RCC 7860 (cell line): ENCODE measurements at places on chromosomes 6 and 20.

DNA sequence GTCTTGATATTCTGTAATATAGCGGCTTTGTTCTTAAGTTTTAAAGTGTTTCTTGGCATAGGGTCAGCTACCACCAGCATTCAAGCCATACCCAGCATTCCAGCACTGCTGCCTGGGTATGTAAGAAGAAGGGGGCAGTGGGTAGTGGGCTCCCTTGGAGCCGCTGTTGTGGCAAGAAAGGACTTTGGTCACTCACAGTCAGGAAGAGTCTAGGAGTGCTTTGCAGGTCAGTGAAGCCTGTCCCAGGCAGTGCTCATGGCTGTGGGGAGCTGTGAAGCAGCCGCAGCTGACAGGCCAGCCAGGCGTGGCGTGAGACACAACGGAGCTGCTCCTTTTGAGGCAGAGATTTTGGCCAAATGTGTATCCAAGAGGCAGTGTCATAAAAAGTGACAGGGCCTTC is 512.0 kb downstream of the CDKAL1 start:
- peak; percentile 73 for DNase-seq

DNA sequence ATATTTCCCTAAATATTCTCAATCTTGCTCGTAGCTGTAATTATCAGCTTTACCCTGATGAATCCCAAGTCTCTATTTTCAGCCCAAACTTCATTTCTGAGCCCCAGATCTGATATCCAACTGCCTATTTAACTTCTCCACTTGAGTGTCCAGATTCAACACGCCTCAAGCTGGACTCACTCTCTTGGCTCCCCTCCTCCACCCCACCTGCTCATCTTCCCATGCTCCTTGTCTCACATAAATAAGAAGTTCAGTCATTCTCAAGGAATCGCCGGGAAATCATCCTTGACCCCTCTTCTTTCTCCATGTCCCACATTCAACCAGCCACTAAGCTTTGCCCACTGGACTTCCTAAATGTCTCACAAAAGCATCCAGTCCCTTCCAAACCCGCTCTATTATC is 89.9 kb upstream of the STMND1 start:
- DNase-seq = no peak

GRCh38 chr6:4130357-4130987 is 4.9 kb downstream of the ECI2 start:
- DNase-seq = no peak

- DNase-seq = peak; percentile 86
Observed at GRCh38 chr20:54140927-54141566, 32.7 kb downstream of the CYP24A1 start.

- DNase-seq = no peak
Observed at GRCh38 chr6:77318256-77318655, 145.0 kb downstream of the HTR1B start.

- no peak for DNase-seq
Observed at GRCh38 chr20:53718142-53719021, 124.7 kb upstream of the ZNF217 start.

- no peak for DNase-seq
Observed at GRCh38 chr6:126640921-126641320, 301.0 kb downstream of the CENPW start.

GRCh38 chr6:106475284-106475683 is 114.8 kb downstream of the CRYBG1 start:
- no peak for DNase-seq

DNA sequence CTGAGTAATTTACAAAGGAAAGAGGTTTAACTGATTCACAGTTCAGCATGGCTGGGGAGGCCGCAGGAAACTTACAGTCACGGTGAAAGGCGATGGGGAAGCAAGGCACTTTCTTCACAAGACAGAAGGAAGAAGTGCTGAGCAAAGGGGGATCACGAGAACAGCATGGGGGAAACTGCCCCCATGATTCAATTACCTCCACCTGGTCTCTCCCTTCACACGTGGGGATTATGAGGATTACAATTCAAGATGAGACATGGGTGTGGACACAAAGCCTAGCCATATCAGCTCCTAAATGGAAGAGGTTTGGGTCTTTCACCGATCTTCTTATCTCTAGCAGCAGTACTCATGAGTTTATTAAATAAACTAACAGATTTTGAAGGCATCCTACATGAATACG is 152.9 kb upstream of the RUNX2 start:
- DNase-seq = no peak

DNA sequence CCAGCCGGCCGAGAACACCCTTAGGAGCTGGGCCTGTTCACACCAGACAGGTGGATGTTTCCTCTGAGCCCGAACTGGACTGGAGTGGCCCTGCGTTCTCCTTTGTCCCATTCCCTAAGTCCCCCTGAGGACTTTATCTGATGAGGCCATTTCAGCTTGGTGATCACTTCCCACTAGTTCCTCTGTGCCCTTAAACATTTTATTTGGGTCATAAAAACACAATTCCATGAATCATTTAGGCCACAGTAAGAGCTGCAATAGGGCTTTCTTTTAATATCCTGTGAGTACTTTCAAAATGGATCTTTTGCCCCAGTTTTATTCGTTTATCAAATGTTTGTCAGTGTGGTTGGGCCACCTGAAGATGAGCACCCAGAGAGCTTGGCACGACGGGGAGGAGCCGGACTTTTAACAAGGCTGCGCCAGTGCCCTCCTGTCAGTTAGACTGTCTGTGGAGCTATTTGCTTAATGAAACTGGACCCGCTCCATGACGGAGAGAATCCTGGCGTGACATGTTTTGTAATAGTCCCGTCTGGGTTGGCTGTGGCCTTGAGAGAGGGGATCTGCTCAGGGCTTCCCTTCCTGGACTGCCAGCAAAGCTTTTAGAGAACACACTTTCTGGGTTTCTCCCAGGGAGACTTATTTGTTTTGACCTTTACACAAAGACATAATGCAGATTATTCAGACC is 53.5 kb downstream of the ZDHHC14 start:
- DNase-seq = no peak
